M059J (cell line): ENCODE measurements at places on chromosomes 2 and 18. TPM values are rescaled to one million over a fixed set of nuclear protein-coding genes. Genes with fewer than 3 reads are reported as not detected.

The GPR75 gene
- total RNA-seq: 1.0 and 2.7 TPM in 2 replicates

The EHD3 gene
- total RNA-seq: 9.8 and 19.2 TPM in 2 replicates

- DNase-seq: peak; percentile 37
Observed at GRCh38 chr2:199433204-199433832, 24.4 kb downstream of the SATB2 start.

DNA sequence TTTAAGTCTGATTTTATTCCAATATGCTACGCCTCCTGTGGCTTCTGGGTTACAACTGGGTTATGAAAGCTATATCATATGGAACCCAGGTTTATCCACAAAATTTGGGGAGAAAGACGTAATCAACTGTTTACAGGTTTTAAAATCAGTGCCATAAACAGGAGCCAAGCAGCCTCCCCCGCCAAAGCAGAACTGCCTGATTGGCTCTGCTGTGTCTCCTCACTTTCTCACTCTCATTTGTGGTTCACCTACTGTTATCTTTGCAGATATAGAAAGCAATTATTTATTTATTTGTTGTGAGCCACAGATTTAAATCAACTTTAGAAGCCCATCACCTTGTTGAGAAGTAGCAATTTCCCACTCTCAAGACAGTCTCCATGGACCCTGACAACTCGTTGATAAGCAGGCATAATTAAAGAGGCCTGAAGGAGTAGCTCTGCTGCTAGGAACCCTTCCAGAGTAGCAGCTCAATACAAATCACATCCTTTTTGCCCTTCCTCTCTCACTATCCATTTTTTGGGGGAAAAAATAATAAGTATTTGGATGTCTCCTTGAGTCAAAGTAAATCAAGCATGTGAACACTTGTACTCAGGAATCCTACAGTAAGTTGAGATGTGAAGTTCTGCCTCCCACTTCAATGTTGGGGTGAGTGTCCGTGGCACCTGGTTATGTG is 191.0 kb upstream of the CCDC150 start:
- DNase-seq: no peak

The FZD7 gene
- 26.9 and 39.8 TPM in 2 replicates for total RNA-seq

GRCh38 chr2:157149270-157149669 is 108.2 kb upstream of the GALNT5 start:
- no peak for DNase-seq

The ARHGEF33 gene
- 0.02 TPM in 1 of 2 replicates, not detected in the other for total RNA-seq

DNA sequence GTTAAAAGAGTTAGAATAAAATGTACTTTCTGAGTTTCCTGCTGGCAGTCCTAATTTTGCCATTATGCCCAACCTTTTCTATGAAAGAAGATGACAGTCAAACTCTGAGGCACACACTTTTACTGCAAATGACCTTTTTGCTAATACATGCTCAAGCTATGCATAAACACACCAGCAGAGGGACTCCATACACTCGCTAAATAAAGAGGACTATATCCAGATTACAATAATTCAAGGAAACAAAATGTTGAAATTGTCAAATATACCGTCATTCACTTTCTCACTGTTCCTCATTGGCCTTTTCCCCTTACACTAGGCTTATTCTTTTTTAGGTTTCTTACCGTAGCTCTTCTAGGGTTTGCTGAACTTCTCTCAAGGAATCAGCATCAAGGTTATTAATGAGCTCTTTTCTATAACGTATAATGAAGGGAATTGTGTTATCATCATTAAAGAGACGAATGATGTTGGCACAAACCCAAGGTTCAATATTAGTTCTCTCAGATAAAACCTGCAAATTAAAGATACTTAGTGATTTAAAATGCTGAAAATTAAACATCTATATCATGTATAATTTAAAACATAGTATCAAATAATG is 25.7 kb downstream of the SRBD1 start:
- peak; percentile 46 for DNase-seq

DNA sequence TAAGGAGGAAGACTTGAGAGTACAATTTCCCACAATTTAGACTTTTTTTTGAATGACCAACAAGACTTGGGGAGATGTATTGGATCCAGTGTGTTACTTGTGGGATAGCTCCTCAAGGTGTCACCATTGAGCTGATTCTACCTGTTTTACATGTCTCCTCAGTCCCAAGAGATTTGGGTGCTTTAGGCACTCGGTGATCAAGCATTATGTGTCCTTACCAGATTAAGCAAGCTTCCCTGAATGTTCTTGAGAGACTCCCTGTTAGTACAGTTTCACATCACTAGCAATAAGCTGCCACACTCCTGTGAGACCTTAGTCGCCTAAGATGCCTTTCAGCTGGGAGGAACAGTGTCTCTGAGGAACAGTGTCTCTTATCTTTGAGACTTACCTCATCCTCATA is 384.3 kb upstream of the SYT4 start:
- peak; percentile 90 for DNase-seq

GRCh38 chr2:27990030-27990590 is 99.6 kb downstream of the BABAM2 start:
- DNase-seq: no peak
